ENCODE measurements at places on chromosomes 4 and X. TPM values are rescaled to one million over a fixed set of nuclear protein-coding genes. Genes with fewer than 3 reads are reported as not detected.

The SLC10A4 gene
- 0.13 TPM for total RNA-seq

The CLTRN gene
- not detected for total RNA-seq

The SHOX gene
- total RNA-seq = not detected

The GPC4 gene
- total RNA-seq = 0.13 TPM

The MTTP gene
- not detected for total RNA-seq

The RPS6KA6 gene
- total RNA-seq = 0.63 TPM

The ZNF330 gene
- 18.9 TPM for total RNA-seq

The ARHGAP6 gene
- total RNA-seq = 0.39 TPM

The SNCA gene
- 116 TPM for total RNA-seq

The USO1 gene
- 68.9 TPM for total RNA-seq

The FSTL5 gene
- total RNA-seq = not detected

The CXCL11 gene
- total RNA-seq = 0.26 TPM

The KLB gene
- total RNA-seq = under 0.01 TPM

The IQSEC2 gene
- total RNA-seq = 0.39 TPM

The MTMR8 gene
- 0.51 TPM for total RNA-seq

The GATA1 gene
- total RNA-seq = not detected

The LNX1 gene
- 4.0 TPM for total RNA-seq

The PDCL2 gene
- total RNA-seq = not detected

The BEX2 gene
- total RNA-seq = 0.77 TPM

The RPL34 gene
- total RNA-seq = 741 TPM

The SSX3 gene
- total RNA-seq = not detected

The TMEM187 gene
- 2.7 TPM for total RNA-seq

The USP27X gene
- 3.0 TPM for total RNA-seq

Data from dermis microvascular lymphatic vessel endothelial cell (primary cell).